Activated naive CD8-positive, alpha-beta T cell treated with anti-CD3 and anti-CD28 coated beads, Interleukin-2, amount 10 ng/mL, durations not matched to agents 7 days and 5 days (primary cell): ENCODE measurements at places on chromosomes 3 and 15.

DNA sequence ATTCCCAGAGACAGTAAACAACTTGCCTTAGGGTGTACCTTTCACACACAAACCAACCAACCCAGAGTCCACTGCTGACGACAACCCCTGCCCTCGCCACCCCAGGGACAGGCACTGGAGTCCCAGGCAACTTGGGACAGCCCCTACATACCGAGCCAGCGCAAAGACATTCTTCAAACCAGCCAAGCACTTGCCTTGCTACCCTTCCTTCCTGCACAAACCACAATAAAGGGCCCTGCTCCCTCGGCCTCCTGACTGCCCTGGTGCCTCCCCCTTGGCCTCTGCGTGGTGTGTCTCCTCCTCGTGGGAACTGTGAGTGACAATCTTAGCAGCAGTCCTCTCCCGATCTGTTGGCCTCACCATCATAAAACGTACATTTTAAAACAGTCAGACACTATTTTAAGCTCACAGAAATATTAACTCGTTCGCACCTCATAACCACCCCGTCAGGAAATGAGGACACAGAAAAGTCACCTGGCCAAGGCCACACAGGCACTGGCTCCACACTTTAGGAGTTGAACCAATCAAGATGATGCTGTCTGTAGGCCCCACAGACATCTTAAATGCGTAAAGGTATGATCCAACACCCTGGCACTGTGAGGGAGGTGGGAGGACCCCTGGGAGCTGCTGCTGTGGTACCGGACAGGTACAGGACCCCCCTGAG is 113.8 kb downstream of the ADCY5 start:
- DNase-seq, result no peak

- no peak for DNase-seq
These were observed 450.4 kb downstream of the MFSD1 start for GRCh38 chr3:159252274-159252673.

DNA sequence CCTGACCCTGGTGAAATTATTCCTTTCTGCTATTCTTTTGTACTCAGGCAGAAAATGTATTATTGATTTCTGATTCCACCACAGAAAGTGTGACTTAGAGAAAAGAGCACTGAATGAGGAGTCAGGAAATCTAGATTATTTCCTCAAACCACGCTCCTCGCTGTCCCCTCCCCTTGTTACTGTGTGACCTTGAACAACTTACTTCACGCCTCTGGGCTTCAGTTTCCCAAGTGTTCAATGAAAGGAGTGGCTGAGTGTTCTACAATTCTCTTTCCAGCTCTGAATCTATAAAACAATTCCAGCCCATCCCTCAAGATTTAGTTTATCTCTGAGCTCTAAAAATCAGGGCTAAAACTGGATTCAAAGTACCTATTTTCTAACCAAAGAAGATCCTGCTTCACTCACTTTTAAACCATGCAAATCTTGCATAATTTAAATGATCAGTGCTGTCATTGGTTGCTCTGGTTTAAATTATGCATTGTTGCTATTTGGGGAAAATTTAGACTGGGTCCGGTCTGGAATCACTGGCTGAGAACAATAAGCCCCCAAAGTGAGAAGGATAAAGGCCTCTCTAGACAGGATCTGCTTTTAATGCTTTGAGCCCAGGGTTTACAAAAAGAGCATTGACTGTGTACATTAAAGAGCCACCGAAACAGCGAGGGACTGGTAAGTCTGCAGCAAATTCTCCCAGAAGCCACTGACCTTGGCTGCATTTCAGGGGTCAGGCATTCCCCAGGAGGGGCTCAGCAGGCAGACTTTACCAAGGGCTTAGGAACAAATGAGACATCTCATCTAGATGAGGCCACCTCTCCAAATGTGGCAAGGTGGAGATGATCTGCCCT is 3.2 kb downstream of the TNIK start:
- DNase-seq, result no peak

DNA sequence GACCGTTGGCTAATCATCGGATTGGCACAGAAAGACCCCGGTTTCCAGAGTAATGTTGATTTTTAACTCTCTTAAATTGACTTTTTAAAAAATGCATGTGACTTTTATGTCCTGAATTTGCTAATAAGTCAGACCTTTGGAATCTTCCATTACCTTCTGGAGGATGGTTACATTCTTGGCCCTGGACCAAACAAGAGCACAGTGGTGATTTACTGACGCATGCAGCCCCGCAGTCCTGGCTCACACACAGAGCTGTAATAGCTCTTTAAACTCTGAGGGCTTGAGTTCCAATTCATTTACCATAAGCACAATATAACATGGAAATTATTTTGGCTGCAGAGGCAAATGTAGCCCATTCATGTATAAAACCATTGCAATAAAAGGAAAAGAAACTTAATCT is 25.1 kb downstream of the SOX14 start:
- DNase-seq, result no peak

DNA sequence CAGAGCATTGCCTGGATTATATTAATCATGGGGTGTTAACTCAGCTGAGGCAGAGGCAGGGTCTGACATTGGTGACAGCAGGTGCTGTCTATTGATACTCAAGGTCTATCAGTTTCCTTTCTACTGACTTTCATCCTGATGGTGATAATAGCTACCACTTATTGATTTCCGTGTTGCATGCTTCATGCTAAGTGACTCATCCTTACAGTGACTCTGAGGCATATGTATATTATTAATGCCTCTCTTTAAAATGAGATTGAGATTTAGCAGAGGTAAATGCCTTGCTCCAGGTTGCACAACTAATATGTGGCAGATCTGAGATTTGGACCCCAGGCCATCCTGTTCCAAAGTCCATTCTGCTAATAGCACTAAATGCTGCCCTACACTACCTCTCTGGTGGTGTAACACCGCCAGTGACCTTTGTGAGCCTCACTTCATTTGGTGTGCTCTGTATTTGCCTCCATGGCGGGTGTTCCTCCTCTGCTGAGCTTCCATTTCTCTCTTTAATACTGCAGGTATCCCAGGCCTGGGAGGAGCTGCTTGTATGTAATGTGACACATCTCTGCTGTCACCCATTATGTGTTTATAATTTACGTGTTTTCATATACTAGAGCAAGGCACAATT is 50.4 kb downstream of the GPR171 start:
- DNase-seq, result no peak

DNA sequence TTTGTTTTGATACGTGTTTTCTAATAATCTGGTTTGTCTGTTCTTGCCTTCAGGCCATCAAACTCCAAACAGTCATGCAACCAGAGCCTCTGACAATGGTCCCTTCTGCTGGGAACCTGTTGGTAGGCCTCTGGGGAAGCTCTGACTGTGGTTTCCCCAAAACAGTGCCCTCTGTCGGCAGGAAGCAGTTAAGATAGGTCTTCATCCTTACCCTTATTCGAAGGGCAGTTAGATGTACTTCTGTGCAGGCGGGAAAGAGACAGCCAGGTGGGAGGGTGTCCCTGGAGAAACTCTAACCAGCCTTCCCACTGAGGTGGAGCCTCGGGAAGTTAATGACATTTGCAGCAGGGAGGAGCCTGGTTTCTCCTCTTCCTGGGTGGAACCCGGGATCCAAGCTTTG is 81.6 kb upstream of the CHMP2B start:
- no peak for DNase-seq

DNA sequence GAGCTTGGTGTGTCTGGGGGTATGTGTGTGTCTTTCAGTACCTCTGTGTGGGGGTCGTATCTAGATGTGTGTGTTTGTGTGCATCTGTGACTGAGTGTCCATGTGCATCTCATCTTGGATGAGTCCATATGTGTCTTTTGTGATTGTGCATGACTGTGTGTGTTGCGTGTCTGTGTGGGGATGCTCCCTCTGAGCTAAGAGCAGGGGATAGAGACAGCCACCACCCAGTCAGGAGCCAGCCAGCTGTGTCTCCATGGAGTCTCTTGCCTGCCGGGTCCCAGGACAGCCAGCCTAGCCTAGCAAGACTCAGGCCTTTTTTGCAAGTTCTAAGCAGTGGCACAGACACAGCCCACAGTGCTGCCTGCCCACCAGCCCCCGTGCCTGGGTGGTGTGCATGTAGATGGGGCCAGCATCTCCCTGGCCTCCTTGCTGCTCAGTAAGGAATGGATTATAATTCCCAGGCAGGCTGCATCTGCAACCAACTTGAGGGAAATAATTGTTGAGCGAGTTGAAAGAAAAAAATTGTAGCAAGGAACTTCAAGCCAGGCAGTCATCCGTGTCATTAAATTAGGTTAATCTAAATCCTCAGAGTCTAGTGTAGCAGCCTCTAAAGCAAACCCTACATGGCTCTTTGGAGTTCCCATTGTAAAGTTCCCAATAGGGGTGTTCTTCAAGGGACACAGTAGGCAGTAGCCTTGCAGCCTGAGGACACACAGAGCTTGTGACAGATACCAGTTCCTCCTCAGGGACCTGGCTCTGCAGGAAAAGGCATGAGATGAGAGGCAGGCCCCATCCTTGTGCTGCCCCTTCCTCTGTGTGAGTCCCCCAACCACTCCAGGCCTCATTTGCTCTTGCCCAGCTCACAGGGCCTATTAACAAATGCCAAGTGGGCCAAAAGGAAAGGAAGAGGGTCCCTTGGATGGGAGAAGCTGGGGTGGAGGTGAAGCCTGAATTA is 35.9 kb upstream of the MRPS22 start:
- no peak for DNase-seq

- no peak for DNase-seq
These were observed 250.3 kb downstream of the ULK4 start for GRCh38 chr3:41711651-41712050.
